ENCODE measurements at places on chromosomes 2 and 18.

- DNase-seq = no peak
Observed at GRCh38 chr2:199779589-199779988, 71.4 kb downstream of the FTCDNL1 start.

GRCh38 chr2:38450509-38450908 lies 73.4 kb upstream of the ATL2 start:
- no peak for DNase-seq

- no peak for DNase-seq
Observed at GRCh38 chr2:239781454-239781853, 243.7 kb downstream of the NDUFA10 start.

DNA sequence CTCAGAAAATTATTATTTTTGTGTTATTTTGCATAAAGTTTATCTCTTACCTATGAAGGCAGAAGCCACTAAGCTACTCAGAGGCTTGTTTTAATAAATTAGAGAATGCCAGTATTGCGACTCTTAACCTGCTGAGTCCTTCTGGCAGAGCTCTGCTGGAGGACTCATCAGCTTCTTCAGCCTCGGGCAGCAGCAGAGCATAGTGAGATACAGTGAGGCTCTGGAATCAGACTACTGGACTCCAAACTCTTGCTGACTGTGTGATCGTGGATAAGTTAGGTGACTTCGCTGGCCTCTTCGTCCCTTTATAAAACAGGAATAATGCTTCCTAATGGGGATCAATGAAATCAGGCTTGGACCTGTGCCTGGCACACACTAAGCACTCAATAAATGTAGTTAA lies 1.7 kb downstream of the PTRHD1 start:
- DNase-seq = no peak

DNA sequence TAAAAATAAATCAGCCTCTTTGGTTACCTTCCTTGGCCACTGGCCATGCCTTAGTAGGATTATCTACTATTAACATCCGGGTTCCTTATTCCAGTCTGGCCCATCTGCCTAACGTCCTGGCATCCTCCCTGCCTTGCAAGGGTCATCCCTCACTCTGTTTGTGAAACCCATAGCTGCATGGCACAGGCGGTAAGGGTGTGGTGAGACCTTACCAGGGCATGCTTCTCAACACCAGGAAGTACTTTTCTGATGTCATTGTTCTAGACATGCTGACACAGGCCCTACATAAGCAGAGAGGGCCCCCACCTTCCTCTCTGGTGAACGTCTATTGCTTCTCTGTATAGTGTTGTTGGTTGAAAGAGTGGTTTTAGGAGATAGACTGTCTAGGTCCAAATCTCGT lies 296.8 kb upstream of the SPRED2 start:
- no peak for DNase-seq

- DNase-seq = no peak
Observed at GRCh38 chr2:218894151-218894879, 13.7 kb downstream of the WNT10A start.

DNA sequence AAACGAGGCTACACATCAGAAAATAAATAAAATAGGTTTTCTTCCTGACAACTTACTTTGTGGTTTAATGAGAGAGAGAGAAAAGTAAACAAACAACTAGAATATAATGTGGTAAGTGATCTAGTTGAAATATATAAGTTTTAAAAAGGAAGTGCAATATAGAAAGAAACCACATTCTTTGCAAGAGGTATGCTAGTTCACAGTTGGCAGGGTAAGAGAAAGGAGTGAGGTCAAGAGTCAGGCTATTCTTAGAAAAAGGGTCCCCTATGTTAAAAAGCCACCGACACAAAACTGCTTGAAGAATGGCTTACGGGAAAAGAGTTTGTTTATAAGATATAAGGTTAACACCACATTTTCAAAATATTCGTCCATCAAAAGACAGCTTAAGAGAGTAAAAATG lies 462.1 kb downstream of the ERBB4 start:
- DNase-seq = no peak

GRCh38 chr18:9724797-9725585 lies 16.9 kb downstream of the RAB31 start:
- no peak for DNase-seq

- DNase-seq = no peak
Observed at GRCh38 chr18:45167631-45168280, 447.5 kb upstream of the SLC14A2 start.

GRCh38 chr2:145654156-145654555 lies 1134.2 kb upstream of the ZEB2 start:
- DNase-seq = no peak

DNA sequence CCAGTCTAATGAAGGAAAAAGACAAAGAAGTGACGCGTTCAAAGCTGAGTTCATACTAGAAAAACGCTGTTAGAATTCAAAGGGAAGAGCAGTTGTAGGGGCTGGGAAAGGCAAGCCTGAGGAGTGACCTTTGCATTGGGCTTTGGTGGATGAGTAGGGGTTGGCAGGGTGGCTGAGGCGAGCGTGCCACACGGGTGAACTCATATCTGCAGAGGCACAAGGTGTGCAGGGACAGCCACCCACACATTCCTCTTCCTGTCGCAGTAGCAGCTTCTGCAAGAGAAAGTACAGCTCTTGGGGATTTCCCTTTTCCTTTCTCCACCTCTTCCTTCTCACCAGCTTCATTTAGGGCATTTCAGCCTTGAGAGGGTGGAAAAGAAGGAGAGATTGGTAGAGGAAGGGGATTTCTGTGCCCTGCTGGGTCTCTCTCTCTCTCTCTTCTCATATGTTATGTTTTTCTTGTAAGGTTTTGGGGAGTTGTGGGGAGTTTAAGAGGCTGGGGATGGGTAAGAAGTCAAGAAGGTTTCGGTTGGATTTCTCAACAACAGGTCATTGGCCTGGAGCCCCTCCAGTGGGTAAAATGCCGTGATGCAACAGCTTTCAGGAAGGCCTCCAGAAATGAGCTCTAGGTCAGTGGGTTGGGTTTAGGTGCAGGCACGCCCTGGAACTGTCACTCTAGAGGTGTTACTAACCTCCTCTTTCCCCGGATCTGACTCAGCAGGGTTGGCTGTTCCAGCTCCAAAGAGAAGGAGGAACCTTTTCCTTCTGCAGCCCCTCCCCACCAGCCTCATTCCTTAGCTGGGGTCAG lies 40.1 kb downstream of the ODC1 start:
- DNase-seq = peak; percentile 19

Measured in T-helper 22 cell (primary cell).